ENCODE measurements at places on chromosomes 2 and 18. TPM values are rescaled to one million over a fixed set of nuclear protein-coding genes. Genes with fewer than 3 reads are reported as not detected.

GRCh38 chr2:216142540-216142939, 33.4 kb downstream of the XRCC5 start:
- DNase-seq = no peak

FBXO41 gene
- 3.1 TPM for total RNA-seq

DNA sequence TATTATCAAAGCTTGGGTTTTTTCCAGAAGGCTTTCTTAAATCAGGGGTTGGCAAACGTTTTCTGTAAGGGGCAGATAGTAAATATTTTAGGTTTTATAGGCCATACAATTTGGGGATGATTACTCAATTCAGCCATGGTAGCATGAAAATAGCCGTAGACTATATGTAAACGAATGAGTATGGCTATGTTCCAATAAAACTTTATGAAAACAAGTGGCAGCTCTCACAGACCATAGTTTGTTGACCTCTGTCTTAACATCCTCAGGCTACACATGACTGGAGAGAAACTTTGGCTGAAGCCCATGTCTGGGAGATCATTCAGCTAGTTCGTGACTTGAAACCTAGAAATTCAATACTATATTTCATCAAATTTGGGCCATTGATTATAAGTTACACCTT, 30.2 kb downstream of the UGP2 start:
- DNase-seq = no peak

HOXD13 gene
- total RNA-seq = not detected
